ENCODE measurements at places on chromosomes 11 and 22.

- peaks cover 32% of the 10 kb centered on the region for H3K27me3 ChIP-seq
- H3K36me3 ChIP-seq, result no peaks in the 10 kb centered on the region
- H3K4me3 ChIP-seq, result peak within 1 kb of the TSS; percentile 65
Observed at GRCh38 chr11:107590460-107591377, at the start of gene ELMOD1. TSS of gene ELMOD1 (plus strand) at chr11:107591147. CDS start at chr11:107618190, 27,043 bp downstream.

DNA sequence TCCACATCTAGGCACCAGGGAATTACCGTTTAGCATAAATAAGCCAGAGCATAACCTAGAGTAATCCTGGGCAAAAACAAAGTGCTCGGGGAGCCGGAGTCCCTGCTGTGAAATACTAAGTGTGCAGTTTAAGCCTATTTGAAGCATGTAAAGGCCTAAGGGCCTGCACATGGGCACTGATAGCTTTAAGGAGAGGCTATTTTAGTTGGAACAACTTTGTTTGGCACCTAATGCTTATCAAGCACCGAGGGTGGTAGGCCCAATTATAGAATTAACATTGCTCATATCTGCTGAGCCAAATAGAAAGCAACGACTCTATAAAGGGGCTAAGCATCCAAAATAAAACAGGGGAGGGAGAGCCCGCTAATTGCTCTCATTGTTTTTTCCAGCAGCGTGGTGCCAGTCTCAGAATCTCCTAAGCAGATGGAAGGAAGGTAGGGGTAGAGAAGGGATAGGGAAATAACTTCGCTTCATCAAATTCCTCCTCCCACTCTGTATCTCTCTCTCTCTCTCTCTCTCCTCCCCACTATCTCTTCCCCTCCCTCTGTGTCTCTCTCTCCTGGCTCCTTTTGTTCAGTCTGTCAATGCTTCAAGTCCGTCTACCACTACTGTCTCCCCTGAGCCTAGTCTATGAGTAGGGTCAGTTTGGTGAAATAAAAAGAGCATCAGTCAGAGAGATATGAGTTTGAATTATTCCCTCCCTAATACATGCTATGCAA, 292.8 kb downstream of the NXPE2 start:
- H3K4me1 ChIP-seq, result peaks cover 14% of the 10 kb centered on the region
- no peak overlapping the region for H3K27ac ChIP-seq
- H3K4me3 ChIP-seq, result no peak overlapping the region
- no peak for DNase-seq
- H3K27me3 ChIP-seq, result no peaks in the 10 kb centered on the region

DNA sequence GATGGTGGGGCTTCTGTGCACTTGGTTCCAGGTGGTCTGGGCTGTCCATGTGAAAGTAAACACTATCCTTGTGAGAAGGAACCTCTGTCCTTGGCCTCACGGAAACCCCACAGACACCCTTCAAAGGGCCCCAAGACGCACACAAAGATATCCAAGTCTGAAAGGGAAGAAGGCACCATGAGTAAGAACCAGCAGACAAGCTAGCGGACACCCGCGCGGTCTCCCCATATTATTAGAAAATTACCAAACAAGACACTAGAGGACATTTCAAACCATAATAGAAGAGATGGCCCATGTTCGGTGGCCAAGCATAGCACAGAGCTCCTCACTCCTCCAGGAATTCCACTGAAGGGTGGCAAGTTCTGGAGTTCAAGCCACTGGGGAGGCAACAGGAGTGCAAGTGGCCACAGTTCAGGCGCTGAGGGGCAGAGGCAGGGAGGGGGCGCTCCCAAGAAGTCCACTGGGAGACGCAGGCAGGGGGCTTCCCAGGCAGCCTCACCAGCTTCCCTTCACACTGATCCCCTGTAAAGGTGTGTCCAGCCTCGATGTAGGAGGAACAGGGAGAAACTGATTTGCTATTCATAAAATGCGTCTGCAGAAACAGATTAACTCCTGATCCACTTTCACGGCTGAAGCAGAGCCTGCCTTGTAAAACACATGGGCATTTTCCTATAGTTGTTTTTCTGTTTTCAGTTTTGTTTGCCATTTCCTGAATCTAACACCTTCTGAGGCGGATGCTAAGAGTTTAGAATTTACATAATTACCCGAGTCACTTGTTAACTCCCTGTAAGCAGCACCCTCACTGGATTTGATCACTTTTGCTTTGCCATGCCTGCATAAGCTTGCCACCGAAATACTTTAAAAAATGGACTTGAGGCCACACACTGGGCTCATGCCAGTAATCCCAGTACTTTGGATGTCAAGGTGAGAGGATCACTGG, 9.1 kb upstream of the PPARA start:
- H3K4me3 ChIP-seq, result no peak overlapping the region
- no peak for DNase-seq

DNA sequence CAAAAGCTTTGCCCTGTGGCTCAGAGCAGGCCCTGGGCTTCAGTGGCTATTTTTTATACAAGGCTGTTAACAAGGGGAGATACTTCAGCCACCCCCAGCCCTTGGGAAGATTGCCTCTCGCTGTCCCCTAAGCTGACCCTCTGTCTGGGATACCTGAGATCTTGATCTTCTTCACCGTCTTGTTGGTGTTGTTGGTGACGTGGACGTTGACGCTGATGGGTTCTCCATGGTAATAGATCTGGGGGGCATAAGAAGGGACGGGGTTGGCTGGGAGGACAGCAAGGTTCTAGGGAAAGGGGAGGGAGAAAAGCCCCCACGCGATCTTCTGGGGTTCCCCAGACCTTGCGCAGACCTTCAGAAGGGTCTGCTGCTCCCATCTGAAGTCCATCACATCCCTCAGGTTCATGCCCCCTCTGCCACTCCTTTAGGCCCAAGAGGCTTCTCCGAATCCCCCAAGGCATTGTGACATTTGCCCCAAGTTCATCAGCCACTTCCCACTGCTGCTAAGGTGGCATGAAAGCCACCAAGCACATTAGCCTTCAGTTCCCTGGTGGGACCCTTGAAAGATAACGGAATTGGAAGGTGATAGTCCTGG, 36.7 kb downstream of the TPBGL start:
- no peak overlapping the region for H3K4me3 ChIP-seq
- no peaks in the 10 kb centered on the region for H3K4me1 ChIP-seq
- peaks cover 19% of the 10 kb centered on the region for H3K36me3 ChIP-seq
- no peaks in the 10 kb centered on the region for H3K27me3 ChIP-seq
- H3K27ac ChIP-seq, result no peak overlapping the region
- DNase-seq, result no peak

- H3K4me3 ChIP-seq, result peak overlapping the region; percentile 90
- H3K27me3 ChIP-seq, result no peaks in the 10 kb centered on the region
- peaks cover 21% of the 10 kb centered on the region for H3K36me3 ChIP-seq
- no peaks in the 10 kb centered on the region for H3K4me1 ChIP-seq
Observed at GRCh38 chr11:33040862-33041453, 1.6 kb downstream of the TCP11L1 start.

DNA sequence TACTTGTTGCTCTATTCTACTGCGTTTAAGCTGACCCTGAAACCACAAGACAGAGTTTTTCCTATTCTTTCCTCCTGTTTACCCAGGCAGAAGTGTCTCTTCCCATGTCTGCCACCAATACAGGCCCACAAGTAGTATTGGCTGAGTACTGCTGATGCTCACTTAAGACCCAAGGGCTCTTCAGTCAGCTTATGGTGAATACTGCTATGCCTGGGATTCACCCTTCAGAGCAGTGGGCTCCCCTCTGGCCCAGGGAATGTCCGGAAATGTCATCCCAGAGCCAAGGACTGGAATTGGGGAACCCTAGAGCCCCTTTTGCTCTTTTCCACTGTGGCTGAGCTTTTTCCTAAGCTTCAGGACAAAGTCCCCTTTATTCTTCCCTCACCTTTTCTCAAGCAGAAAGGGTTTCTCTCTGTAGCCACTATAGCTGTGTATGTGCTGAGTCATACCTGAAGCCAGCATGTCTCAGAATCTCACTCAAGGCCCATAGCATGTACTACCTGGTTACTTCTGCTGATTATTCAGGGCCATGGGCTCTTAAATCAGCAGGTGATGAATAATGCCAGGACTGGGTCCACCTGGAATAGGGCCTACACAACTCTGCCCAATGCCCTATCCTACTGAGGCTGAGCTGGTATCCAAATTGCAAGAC, 745.8 kb upstream of the ANO5 start:
- DNase-seq, result no peak
- H3K27ac ChIP-seq, result no peak overlapping the region
- H3K4me1 ChIP-seq, result no peaks in the 10 kb centered on the region

DNA sequence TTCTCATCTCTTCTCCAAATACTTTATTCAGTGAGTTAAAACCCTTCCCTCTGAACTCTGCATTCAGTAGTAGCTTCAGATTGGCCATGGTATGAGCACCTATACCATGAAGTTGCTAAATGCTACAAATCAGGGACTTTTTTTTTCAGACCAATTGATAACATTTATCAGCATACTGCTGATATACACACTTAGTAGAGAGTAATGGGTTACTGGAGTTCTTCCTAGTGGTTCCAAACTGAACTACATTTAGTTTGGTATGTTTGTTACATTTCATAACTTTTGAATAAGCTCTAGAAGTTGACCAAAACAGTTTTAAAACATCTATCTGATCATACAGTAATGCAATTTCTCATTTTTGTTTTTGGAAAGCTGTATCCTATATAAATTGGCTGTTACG, 104.7 kb downstream of the DCDC1 start:
- no peaks in the 10 kb centered on the region for H3K27me3 ChIP-seq
- DNase-seq, result no peak
- H3K4me3 ChIP-seq, result no peak overlapping the region

DNA sequence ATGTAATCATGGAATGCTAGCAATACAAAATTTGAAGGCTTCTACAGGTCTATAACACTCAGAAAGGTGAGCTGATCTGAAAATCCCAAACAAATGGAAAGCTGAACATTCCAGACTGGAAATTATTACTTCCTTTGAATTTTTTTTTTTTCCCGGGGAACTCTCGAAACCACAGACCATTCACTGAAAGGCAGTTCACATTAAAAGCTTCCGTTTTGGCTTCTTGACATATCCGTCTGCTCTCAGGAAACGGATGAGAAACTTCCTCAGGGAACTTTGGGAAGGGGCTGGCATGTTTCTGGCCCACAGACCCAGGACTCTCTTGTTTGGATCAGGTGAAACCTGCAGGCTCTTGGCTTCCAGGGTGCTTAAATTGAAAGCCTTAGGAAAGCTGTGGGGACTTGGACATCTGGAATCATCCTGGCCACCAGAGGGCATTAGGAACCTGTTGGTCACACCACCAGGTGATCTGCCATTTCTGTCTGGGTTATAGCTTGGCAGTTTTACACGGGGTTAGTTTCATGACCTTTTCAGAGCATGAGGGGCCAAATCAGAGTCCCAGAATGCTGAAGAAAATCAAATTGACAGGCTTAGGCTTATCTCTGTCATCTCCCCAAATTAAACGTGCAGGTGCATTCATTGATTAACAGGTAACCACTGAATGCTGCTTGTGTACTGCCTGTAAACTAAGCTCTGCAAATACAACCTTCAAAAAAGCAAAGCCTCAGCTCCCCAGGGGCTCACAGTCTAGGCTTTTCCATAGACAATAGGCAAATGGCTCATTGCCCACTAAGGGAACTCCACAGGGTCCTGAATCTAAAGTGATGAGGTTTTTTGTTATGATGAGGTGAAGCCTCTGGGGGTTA, 22.7 kb upstream of the GRAMD1B start:
- no peaks in the 10 kb centered on the region for H3K27me3 ChIP-seq
- peaks cover 5% of the 10 kb centered on the region for H3K4me1 ChIP-seq
- H3K36me3 ChIP-seq, result no peaks in the 10 kb centered on the region
- peak; percentile 83 for DNase-seq
- H3K27ac ChIP-seq, result no peak overlapping the region
- H3K4me3 ChIP-seq, result no peak overlapping the region

- no peaks in the 10 kb centered on the region for H3K27me3 ChIP-seq
- H3K36me3 ChIP-seq, result no peaks in the 10 kb centered on the region
- no peak for DNase-seq
- H3K27ac ChIP-seq, result no peak overlapping the region
- H3K4me1 ChIP-seq, result peaks cover 4% of the 10 kb centered on the region
- peak overlapping the region; percentile 37 for H3K4me3 ChIP-seq
Observed at GRCh38 chr11:110128161-110128560, 35.0 kb downstream of the ZC3H12C start.

DNA sequence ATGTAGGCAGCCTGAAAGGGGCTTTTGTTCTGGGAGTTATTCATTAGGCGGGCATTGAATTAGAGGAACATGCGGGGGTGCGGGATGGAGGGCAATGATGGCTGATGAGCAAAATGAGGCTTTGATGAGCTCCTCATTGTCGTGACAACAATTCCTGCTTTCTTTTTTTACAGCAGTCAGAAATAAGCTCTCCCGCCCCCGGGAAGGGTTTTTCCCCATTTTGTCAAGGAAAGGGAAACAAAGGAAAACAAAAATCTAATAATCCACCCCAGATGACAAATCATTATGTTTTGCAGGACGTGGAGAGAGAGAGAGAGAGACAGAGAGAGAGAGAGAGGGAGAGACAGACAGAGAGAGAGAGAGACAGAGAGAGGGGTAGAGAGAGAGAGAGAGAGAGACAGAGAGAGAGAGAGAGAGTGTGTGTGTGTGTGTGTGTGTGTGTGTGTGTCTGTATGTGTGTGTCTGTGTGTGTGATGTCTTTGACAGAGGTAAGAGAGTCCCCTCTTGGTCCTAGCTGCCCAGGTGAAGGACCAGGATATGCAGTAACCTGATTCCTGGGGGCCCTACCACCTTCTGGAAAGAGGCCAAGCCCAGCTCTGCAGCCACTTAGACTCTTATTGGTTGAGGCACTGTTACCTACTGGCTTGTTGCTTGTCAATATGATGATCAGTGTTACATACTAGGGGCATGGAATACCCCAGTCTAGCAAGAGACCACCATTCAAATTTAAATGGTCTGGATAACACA, 46.7 kb upstream of the PARVA start:
- H3K4me1 ChIP-seq, result no peaks in the 10 kb centered on the region
- no peak overlapping the region for H3K27ac ChIP-seq

DNA sequence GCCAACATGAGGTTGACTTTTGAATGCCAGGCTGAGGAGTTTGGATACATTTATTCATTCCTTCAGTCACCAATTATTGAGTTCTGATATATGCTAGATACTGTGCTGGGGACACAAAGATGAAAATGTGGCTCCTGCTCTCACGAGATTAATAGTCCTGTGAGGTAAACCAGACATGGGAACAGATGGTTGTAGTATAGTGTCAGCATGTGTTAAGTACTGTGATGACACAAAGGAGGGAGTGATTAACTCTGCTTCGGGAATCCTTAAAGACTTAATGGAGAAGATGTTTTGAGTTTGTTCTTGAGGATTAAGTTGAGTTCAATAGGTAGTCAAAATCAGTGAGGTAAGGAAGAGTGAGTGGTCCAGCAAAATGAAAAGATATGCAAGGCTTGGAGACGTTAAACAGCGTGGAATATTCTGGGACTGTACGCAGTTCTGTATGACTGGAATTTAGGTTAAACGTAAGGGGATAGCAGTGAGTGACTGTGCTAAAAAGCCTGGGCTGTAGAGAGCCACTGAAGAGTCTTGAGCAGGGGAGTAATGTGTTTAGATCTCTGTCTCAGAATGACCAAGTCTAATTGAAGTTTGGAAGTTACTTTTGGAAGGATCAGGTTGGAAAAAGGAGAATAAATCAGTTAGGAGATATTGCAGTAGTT, 11.8 kb downstream of the RNF121 start:
- H3K4me3 ChIP-seq, result no peak overlapping the region
- H3K27me3 ChIP-seq, result no peaks in the 10 kb centered on the region
- H3K36me3 ChIP-seq, result no peaks in the 10 kb centered on the region
- DNase-seq, result no peak
- no peaks in the 10 kb centered on the region for H3K4me1 ChIP-seq
